Stimulated activated CD8-positive, alpha-beta memory T cell treated with anti-CD3 and anti-CD28 coated beads, Interleukin-15, amount 100 ng/mL, for 1 hour (primary cell): ENCODE measurements at places on chromosomes 6 and 20.

- DNase-seq: no peak
Observed at GRCh38 chr6:5645328-5646290, 361.1 kb downstream of the NRN1 start.

- DNase-seq: no peak
Observed at GRCh38 chr20:11676630-11677287, 240.9 kb upstream of the BTBD3 start.

DNA sequence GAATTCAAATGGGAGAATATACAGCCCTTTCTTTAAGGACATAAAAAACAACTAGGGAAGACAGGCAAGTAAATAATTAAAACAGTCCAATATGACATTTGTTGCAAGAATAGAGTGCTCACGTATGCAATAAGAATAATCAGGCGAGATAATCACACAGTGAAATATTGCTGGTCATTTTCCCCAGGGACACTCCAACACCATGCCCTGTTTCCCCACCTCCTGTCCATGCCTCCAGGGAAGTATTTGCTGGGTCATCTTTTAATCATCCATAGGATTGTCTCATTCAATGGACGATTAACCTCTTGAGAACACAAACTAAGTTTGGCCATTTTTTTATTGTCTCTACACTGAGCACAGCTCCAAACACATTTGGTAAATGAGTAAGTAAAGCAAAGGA is 472.9 kb downstream of the C6orf118 start:
- no peak for DNase-seq

DNA sequence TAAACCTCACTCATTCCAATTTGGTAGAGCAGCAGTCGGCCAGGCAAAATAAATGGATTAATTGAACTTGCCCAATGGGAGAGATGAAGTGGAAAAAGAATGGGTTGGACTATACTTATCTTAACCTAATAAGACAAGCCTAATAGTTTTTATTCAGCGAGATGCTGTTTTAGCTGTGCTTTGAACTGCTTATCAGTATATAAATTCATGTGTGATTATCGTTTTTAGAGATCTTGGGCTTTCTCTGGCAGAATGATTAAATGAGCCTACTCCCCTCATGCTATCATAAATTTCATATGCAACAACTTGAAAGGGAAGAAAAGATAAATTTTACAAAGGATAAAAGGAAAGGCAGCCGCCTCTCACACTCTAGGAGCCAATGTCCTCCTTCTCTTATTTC is 59.8 kb downstream of the SNAP25 start:
- no peak for DNase-seq

DNA sequence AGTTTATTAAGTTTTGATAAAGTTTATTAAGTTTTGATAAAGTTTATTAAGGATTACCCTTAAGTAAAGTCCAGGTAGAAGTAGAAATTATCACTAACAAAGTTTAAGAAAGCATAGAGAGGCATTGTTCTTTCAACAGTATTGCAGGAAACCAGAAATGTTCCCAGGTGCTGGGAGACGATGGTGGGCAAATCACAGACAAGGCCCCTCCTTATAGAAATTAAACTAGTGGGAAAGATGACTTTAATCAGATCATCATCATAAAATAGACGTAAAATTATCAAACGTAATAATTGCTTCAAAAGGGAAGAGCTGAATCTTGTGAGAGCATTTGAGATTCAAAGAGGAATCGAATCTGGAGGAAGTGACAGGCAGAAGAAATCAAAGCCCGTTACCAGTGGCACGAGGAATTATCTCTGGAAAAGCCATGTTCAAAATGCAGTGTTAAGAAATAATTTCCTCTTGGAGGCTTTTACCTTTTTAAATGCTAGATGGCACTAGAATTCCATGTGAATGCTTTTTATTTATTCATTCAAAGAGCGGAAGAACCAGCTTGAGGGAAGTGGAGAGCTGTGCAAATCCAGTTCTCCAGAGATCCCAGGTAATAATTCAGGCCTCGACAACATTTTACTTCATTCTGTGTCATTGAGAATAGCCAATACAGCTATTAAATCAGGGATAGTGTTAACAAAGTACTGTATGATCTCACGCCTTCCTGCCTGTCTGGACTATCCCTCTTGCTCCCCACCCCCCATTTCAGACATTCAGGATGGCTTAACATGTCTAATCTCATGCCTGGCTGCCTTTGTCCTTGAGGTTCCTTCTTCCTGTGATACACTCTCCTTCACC is 1.0 kb upstream of the APMAP start:
- DNase-seq: no peak

GRCh38 chr20:22475662-22476061 is 108.7 kb downstream of the FOXA2 start:
- DNase-seq: no peak

GRCh38 chr6:235763-236360 is 56.4 kb upstream of the DUSP22 start:
- no peak for DNase-seq

DNA sequence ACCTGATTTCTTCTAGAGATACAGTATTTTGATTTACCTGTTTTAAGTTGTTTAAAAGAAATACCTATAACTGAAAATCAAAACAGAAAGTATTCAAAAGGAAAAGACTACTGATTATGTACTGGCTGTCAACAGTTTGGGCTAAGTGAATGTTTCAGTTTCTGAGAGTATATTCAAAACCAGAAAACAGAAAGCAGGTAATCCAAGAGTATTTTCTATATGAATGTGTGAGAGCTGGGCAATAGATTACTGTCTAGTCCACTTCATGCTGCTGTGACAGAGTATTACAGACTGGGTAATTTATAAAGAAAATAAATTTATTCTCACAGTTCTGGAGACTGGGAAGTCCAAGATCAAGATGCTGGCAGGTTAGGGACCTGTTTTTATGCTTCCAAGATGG is 261.0 kb downstream of the ARHGAP18 start:
- DNase-seq: no peak

DNA sequence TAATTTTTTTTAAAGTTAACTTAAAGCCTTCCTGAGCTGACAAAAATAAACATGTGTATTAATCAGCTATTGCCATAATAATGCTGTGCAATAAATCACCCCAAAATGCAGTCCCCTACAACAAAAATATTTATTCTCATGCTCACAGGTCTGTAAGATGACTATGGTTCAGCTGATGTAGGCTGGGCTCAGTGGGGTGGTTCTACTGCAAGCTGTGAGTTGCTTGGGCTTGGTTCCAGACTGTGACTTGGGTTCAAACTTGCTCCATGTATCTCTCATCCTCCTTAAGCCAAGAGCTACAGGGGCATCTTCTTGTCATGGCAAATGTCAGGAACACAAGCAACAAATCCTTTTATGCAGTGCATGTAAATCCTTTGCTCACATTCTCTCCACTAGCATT is 644.3 kb downstream of the KIF16B start:
- no peak for DNase-seq

- DNase-seq: no peak
Observed at GRCh38 chr20:1557605-1558004, at the start of gene SIRPD. Gene SIRPD, minus strand, starts transcription at chr20:1557705. Its CDS starts 52 bp downstream, at chr20:1557653.

GRCh38 chr20:6007094-6007528 is 46.7 kb downstream of the LRRN4 start:
- DNase-seq: no peak

- DNase-seq: no peak
Observed at GRCh38 chr6:40946738-40947301, 92.2 kb downstream of the UNC5CL start.

DNA sequence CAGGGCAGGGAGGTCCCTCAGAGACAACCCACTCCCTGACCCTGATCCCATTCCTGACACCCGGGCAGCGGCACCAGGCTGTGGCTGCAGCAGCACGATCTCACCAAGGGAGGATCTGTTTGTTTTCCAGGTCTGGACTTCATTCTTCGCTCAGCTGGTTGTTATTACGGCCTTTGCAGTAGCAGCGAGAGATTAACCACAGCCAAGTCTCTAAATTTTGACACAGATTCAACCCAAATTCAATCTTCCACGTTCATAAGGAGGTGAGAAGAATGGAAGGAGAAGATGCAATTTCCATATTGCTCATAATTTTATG is 91.1 kb upstream of the THBS2 start:
- no peak for DNase-seq

GRCh38 chr20:2402271-2402980 is 21.7 kb downstream of the TGM6 start:
- DNase-seq: no peak

- no peak for DNase-seq
Observed at GRCh38 chr6:14453712-14454472, 336.3 kb downstream of the CD83 start.

DNA sequence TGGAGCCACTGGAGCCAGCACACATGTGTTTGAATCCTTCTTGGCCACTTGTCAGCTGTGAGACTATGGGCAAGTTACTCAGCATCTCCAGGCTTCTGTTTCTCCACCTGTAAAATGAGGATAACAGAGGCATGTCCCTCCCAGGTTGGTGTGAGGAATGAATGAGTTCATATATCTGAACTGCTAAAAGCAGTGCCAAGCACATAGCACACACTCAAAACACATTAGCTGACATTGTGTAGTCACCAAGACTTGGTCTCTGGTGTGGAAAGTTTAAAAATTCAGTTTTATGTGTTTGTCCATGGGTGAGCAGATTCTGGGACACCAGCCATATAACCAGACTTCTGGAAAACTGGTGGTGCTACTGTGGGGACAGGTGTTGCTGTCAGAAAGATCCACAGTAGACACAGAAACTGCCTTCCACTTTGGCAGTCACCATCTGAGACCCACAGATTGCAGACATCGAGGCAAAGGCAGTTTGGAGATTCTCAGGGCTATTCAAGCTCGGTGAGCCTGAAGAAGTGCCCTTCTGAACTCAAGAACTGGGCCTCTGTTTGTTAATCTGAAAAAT is 115.8 kb downstream of the MRPL14 start:
- no peak for DNase-seq

- DNase-seq: no peak
Observed at GRCh38 chr6:94065707-94066337, 646.5 kb upstream of the EPHA7 start.

GRCh38 chr6:28982476-28983266 is 22.4 kb downstream of the ZNF311 start:
- no peak for DNase-seq

GRCh38 chr6:39918831-39919230 is 15.4 kb downstream of the MOCS1 start:
- DNase-seq: no peak

GRCh38 chr6:127690092-127690491 is 113.1 kb downstream of the C6orf58 start:
- DNase-seq: no peak

DNA sequence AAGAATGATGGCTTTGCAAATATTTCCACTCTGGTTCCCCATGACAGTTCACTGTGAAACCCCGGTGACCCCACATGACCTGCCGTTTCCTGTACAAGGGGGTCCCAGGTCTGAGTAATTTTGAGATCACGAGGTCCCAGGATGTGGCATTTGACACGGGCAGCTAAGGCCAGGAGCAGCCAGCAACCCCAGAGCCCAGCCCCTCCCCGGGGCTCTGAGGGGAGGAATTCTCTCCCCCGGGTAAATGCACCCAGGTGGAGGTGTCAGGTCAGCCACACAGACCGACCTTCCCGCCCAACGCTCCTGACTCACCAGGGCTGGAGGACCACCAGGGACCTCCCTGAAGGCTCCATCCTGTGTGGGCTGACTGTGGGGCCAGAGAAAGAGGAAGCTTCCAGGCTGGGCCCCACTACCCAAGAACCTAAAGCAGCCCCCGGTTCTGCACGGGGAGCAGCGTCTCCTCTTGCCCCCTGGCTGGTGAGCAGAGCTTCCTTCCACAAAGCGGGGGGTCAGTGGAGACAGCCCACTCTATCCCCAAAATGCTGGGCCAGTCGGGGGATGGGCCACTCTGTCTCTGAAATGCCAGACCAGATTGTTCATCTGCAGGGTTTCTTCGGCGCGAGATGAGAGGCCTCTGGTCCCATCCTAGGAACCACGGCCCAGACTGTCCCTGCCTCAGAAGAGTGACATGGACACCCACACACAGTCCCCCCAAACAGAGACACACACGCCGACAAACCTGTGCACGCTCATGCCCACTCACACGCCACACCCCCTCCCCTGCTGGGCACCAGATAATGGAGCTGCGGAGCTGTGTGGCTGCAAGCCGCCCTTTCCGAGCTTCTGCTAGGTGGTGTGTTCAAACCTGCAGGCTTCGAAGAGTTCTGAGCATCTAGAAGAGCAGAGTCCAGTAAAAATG is 23.4 kb upstream of the SLCO4A1 start:
- DNase-seq: no peak

- no peak for DNase-seq
Observed at GRCh38 chr6:41942067-41942851, 651 bp upstream of the CCND3 start.

DNA sequence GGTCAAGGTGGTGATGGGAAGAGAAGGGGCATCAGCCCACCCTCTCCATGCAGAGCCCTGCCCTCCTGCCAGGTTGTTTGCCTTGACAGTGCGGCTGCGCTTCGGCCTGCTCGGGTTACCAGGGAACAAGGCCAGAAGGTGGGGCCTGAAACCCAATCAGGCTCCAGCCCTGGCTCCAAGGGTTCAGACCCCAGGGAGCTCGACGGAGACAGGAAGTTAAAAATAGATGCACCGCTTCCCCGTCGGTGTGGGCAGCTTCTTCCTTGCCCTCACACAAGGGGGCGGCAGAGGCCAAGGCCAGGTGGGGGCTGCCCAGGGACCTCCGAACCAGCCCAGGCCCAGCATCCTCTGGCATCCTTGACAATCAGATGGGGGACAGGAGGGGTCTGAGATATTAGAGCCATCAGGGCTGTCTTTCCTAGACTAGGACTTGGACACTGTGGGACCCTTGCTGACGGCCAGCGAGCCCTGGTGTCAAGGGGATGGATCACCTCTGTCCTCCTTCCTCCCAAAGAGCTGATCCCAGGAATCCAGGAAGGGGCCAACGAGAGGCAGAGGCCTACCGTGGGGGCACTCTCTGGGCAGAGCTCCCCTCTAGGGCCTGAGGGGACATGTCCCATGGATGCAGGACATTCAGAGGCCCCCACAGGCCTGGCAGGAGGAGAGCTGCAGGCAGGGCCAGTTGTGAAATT is 65.2 kb downstream of the RIPOR3 start:
- DNase-seq: no peak

GRCh38 chr6:98498866-98499265 is 335.5 kb upstream of the POU3F2 start:
- no peak for DNase-seq

DNA sequence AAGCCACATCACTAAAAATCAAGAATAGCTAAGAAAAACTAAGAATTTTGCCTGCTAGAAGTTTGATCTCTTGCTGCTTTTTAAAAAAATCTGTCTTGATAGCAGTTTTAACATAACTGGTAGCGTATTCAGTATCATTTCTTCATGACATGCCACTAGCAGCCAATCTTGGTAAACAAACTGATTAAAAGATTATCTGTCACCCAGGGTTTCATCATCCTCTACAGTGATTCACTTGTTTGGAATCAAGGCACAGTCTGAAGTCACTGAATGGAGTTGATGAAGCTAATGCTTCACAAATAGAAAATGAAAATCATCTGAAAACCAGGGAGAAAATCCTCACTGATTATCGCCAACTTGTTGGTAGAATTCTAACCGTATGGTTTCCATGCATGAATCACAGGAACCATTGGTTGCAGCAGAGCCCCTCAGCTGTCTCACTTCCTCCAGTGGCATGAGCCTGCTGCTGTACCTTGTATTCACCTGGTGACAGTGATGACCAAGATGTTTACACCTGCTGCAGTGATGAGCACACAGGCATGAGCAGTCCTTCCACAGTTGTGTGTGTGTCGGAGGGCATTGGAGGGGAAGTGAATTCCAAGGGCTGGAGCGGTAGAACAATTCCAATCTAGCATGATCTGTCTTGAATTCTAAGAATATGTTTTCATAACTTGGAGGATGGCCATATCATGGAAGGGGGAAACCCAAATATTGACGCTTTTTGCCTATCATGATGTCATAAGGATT is 275.0 kb downstream of the KHDC1L start:
- DNase-seq: no peak

- DNase-seq: no peak
Observed at GRCh38 chr6:160871320-160871719, 120.2 kb upstream of the MAP3K4 start.

GRCh38 chr20:46875059-46875458 is 19.6 kb upstream of the EYA2 start:
- DNase-seq: no peak
